Gastrocnemius medialis (tissue), 4 donors: ENCODE measurements at places on chromosomes 7 and 10.

- DNase-seq, result no peak
Measured at GRCh38 chr10:61139592-61139953, 195.6 kb upstream of the RHOBTB1 start.

GRCh38 chr7:137583172-137583571 is 239.6 kb upstream of the PTN start:
- no peak for DNase-seq

DNA sequence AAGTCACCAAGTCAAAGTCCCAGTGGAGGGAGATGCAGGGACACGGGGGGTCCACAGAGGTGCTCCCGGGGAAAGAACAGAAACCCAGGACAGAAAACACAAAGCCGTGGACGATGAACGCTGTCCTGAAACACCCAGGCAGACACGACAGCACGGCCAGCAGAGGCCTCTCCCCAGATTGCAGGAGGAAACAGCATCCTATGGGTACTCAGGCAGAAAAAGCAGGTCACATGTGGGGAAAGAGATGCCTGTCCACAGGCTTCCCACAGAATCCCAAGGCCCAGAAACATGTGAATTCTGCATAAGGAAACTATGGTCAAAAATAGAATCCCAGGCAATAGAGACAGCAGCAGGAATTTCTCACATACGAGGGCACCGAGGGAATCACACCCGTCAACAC is 53.6 kb upstream of the ADGRA1 start:
- no peak for DNase-seq

GRCh38 chr10:35794703-35795102 is 152.6 kb upstream of the FZD8 start:
- no peak for DNase-seq

GRCh38 chr7:143882604-143883078 is 19.3 kb downstream of the TCAF1 start:
- DNase-seq, result peak; percentile 24

GRCh38 chr10:117537436-117537903 is 5.1 kb upstream of the EMX2 start:
- no peak for DNase-seq
